ENCODE measurements at places on chromosomes 16 and 17.

DNA sequence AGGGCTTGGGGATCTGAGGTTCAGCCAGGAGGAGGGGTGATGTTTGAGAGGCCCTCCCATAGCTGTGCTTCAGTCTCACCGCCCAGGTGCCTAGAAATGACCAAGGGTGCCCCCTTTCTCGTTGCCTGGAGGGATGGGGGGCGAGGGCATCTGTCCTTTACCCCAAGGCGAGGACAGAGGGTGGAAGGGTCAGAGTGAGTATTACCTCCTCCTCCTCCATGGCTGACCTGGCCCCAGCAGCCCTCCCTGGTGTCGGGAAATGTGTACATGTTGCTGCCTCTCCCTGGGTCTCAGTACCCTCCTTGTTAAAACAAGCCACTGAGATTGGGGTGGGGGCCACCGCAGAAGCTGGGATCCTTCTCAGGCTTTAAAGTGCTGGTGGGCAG lies 2.4 kb downstream of the NECAB2 start:
- no peak for DNase-seq

DNA sequence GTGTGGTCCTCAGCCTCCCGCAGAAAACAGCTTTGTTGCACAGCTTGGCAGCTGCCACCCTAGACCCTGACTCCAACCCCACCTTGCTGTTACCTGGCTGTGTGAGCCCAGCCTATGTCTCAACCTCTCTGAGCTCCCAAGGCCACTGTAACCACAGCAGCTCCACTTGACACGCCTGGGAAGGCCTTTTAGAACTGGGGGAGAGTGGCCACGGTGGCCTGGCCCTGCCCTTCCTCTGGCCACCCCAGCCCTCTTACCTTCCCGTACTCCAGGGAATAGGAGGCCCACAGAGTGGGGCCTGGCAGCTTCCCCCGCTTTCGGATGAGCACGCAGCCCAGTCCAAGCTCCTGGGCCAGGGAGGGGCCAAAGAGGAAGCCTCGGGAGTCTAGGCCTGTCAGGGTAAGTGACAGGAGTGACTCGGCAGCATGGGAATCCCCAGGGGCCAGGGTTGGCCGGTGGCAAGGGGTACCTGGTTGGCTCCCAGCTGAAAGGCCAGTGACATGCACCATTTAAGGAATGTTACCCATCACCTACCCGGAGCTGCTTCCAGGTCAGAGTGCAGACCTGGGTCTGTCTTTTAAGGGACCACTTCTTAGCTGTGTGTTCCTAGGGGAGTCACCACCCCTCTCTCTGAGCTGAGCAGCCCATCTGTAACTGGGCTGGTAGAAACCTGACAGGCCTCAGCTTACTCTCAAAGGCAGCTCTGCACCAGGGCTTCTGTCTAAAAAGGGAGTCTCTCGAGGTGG lies 1.4 kb downstream of the APRT start:
- no peak for DNase-seq

- DNase-seq, result no peak
Measured at GRCh38 chr17:41338961-41339485, 11.6 kb downstream of the KRT33A start.

DNA sequence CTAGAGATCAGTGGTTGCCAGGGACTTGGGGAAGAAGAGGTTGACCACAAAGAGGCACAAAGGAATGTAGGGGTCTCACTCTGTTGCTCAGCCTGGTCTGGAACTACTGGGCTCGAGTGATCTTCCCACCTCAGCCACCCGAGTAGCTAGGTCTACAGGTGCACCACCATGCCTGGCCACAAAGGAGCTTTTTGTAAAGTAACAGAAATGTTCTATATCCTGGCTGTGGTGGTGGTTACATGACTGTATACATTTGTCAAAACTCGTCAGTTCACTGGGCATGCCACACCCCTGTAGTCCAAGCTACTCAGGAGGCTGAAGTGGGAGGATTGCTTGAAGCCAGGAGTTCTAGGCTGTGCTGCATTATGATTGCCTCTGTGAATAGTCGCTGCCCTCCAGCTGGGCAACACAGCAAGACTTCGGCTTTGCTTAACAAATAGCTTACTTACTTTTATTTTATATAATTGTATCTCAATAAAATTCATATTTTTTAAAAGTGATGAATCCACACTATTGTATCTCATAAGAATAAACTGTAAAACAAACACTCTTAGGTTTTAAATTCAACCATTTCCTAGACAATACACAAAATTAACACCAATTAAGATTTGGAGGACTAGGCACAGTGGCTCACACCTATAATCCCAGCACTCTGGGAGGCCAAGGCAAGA lies 5.0 kb downstream of the SKA2 start:
- DNase-seq, result no peak

- DNase-seq, result no peak
Measured at GRCh38 chr16:12680531-12680930, 123.2 kb downstream of the CPPED1 start.

- DNase-seq, result no peak
Measured at GRCh38 chr17:18933102-18934058, 18.6 kb upstream of the SLC5A10 start.

GRCh38 chr17:19744922-19745757 lies 3.0 kb downstream of the ALDH3A1 start:
- DNase-seq, result peak; percentile 71

DNA sequence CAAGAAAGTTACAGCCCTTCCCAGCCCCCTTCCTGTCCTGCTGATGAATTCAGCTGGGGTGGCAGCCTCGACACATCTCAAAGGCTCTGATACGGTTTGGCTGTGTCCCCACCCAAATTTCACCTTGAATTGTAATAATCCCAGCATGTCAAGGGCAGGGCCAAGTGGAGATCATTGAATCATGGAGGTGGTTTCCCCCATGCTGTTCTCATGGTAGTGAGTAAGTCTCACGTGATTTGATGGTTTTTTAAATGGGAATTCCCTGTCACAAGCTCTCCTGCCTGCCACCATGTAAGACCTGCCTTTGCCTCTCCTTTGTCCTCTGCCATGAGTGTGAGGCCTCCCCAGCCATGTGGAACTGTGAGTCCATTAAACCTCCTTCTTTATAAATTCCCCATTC lies 163.2 kb upstream of the FOXF1 start:
- DNase-seq, result no peak

DNA sequence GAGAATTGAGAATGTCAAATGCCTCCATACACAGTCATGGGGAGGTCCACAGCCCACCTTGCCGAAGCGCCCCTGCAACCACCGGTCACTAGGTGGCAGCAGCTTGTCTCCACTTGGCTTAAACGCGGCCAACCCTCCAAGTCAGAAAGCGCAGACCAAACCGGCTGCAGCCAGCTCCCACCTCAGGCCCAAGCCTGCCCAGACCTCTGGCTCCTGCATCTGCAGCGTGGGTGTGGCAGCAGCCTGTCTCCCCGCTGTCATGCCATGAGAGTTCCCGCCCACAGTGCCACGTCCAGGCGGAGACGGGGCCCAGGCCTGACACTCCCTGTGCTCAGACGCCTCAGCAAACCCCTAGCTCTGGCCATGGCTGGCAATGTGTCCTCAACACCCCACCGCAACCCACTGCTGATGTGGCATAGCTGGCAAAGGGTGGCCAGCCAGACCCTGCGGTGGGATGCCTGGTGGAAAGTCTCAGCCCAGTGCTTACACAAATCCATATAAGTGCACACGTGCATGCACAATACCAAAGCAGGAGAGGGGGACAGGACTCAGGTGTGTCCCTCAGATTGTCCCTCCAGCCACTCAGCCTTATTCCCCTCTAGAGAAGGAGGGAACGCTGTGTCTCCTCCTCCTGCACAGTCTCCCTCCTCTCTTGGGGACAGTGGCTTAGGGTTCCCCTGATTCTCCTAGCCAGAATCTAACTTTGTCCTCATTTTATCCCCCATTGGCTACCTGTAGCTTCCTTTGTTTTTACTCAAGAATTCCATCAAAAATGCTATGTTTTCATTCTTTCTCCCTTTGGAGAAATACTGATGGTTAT lies 10.9 kb downstream of the COPZ2 start:
- DNase-seq, result peak; percentile 44

DNA sequence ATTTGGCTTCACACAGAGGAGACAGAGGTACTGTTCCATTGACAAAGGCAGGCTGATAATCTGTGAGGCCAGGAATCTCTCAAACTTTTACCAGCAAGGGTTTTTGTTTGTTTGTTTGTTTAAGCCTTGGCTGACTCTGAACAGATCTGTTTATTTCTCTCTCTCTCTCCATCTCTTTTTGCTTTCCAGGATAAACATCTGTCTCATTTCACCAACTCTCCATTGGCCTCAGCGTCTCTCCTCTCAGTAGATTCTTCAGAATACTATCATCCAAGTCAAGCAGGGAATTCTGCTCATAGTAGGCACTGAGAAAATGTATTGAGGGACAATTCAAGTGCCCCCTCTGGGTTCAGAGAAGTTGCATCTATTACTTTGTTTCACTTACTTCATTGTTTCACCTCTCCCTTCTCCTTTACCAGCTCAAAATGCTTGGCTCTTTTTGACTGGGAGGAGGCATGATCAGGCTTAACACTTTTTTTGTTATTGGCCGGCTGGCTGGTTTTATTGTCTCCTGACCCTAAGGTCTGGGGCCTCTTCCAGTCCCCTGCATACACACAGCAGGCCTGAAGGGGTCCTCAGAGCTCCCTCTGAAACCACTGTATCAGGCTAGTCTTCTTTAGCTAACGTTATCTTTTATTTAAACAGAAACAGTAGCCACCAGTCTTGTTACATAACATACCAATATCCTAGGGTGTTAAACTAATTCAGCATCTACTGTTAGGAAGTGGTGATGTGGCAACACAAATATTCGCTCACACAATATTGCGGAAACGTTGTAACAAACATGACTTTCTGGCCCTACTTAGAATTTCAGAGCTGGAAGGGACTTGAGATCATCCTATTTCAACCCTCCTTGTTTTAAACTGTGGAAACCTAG lies 2.0 kb upstream of the YPEL2 start:
- peak; percentile 36 for DNase-seq

DNA sequence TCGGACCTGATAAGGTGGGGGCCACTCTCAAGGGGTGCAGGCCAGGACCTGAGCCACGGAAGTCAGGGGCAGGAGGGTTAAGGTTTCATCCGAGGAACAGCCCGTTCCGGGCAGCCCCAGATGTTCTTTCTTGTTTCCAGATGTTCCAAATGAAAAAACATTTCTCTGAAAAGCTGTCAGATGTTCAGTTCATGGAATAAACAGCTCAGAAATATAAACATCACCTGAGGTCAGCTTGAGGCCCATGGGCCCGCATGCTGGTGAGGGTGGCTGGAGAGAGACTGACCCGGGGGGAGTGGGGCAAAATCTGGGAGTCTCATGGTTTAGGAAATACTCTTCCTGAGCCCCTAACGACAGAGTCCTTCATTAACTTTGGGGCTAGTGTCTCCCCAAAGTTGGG lies 1.5 kb upstream of the CD79B start:
- no peak for DNase-seq

DNA sequence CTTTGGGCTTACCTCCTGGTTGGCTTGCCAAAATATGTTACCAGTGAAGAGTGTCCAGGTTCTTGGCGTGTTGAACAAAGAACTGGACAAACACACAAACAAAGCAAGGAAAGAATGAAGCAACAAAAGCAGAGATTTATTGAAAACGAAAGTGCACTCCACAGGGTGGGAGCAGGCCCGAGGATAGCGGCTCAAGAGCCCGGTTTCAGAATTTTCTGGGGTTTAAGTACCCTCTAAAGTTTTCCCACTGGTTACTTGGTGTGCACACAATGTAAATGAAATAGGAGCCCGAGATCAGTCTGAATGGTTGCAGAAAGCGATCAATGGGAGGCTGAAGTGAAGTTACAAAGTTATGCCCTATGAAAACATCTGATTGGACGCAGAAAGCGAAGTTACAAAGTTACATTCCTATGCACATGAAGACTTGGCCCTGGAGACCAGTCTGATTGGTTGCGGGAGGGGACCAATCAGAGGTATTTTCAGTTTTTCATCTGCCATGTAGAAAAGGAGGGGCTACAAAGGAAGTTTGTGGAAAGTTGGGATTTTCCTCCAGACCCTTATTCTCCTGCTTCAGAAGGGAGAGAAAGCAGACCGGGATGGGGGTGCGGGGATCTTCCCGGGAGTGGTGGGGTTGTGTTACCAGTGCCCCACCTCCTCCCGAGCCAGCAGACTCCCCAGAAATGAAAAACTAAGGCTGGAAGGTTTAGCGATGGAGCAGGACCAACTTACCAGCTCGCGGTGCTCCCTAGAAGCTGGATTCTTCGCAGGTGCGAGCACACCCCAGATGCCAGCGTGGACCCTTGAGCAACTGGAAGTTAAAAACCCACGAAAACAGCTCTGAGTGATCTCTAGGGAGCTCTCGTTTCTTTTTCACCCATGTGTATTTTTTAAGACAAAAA lies at the start of gene SLFN12:
SLFN12 (minus strand) TSS at position 325 of the 899 bp plus-strand sequence. CDS start 9,472 bp downstream, outside the sequence.
- peak; percentile 25 for DNase-seq

- no peak for DNase-seq
Measured at GRCh38 chr17:72884066-72884465, 208.4 kb downstream of the SLC39A11 start.

GRCh38 chr17:42682722-42683403 lies 532 bp downstream of the CNTNAP1 start:
- DNase-seq, result no peak

DNA sequence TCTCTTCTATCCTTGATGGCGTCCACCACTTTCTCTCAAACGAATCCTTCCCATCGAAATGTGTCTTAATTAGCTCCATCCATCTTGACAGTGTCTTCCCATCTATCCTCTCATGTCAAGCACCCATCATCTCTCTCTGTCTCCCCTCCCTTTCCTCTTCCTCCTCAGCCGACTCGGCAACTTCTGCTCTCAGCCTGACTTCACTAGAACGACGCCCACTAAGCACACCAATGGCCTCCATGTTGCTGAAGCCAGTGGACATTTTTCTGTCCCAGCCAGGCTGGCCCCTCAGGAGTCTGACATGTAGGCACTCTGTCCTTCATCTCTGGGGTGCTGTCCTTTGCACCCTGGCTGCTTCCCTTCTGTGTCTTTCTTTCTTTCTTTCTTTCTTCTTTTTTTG lies 2.5 kb upstream of the SPATA20 start:
- DNase-seq, result no peak

- DNase-seq, result no peak
Measured at GRCh38 chr16:8572919-8573724, 17.2 kb downstream of the TMEM114 start.

DNA sequence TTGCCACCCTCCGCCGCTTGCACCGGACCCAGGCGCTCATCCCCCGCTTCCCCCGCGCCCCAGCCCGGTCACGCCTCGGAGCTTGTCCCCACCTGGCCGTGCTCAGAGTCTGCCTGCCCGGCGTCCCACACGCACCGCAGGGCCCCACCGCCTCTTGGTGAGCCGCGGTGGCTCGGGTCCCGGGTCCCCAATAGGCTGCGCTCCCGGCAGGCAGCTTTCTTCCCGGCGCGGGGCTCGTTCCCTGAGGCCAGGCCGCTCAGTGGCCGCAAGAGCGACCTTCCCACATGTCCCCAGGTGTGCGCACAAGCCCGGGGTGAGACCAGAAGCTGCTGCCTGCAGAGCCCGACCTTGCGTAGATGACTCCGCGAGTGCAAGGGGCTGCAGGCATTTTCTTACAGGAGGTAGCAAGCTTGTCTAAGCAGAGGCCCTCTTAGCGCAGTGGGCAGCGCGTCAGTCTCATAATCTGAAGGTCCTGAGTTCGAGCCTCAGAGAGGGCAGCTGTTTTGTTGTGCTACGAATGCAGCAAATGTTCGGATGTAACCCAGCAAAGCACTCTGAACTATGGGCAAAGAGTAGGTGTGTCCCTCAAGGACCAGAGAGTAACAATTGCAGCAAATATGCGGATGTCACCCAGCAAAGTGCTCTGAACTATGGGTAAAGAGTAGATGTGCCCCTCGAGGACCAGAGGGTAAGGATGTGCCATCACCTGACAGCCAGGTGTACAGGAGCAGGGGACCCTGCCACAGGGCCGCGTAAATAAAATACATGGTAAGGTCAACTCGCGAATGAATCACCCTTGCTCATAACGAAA lies 15.6 kb downstream of the TLE7 start:
- DNase-seq, result no peak
